ENCODE measurements at places on chromosomes 16 and 17.

GRCh38 chr17:49603238-49603637 is 27.6 kb downstream of the NXPH3 start:
- no peak for DNase-seq
- no peaks in the 10 kb centered on the region for H3K4me1 ChIP-seq

DNA sequence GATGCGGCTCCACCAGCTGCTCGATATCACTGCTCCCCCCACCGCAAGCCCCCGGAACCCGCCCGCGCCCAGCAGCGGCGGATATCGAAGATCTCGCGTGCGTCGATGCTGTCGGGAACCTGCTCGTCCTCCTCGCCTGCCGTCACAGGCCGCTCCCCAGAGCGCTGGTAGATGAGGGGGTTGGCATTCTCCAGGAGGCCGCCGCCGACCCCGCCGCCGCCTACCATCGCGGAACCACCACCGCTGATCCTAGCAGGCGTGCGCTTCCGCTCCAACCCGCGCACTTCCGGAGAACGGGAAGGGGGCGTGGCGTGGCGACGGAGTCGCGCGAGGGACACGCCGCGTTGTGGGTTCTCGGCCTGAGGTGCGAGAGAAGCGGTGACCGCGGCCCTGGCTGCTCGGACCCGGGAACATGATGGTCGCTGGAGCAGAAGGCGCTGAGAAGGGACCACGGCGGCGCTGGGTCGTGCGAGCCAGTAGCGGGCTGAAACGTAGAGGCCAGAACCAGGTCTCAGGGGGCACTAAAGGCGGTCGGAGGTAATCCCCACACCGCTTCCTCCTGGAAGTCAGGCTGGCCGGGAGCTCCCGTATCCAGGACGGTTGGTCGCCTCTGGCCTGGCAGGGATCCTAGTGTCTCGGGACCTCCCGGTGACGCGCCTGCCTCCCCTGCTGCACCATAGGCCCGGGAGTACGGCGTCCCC is at the start of gene CIAO2B:
TSS of gene CIAO2B (minus strand) at position 265 of the 701 bp plus-strand sequence. CDS start at position 227, 38 bp downstream.
- H3K27me3 ChIP-seq = no peaks in the 10 kb centered on the region
- peak within 1 kb of the TSS; percentile 91 for H3K4me3 ChIP-seq
- H3K36me3 ChIP-seq = no peaks in the 10 kb centered on the region

GRCh38 chr17:8898636-8899035 is 31.2 kb upstream of the PIK3R6 start:
- DNase-seq = no peak
- H3K27ac ChIP-seq = no peak overlapping the region
- H3K36me3 ChIP-seq = peaks cover 25% of the 10 kb centered on the region
- peak overlapping the region; percentile 33 for H3K4me3 ChIP-seq

DNA sequence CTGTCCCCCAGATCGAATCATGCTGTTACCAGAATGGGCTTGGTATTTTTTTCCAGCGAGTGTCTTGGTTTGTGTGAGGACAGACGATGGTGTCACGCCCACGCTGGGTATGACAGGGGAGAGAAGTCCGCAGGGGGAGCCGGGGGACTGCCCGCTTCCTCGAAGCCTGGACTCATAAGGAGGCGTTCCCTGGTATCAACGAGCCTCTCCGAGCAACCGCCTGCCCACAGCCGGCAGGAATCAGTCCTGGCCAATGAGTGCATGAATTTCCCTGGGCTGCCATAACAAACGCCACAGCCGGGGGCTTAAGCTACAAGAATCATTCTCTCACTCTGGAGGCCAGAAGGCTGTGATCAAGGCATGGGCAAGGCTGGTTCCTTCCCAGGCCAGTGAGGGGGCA is 26.1 kb upstream of the JPH3 start:
- no peaks in the 10 kb centered on the region for H3K27me3 ChIP-seq
- H3K27ac ChIP-seq = no peak overlapping the region
- H3K4me1 ChIP-seq = no peaks in the 10 kb centered on the region
- no peak for DNase-seq
- no peaks in the 10 kb centered on the region for H3K36me3 ChIP-seq

- no peaks in the 10 kb centered on the region for H3K27me3 ChIP-seq
- peaks cover 18% of the 10 kb centered on the region for H3K36me3 ChIP-seq
- DNase-seq = no peak
Observed at GRCh38 chr17:2075336-2076086, 20.6 kb downstream of the HIC1 start.

- H3K27me3 ChIP-seq = no peaks in the 10 kb centered on the region
- DNase-seq = peak; percentile 78
- no peak overlapping the region for H3K4me3 ChIP-seq
- H3K36me3 ChIP-seq = peaks cover under 1% of the 10 kb centered on the region
- peaks cover 87% of the 10 kb centered on the region for H3K4me1 ChIP-seq
Observed at GRCh38 chr16:89422905-89423630, 67.3 kb downstream of the ANKRD11 start.

DNA sequence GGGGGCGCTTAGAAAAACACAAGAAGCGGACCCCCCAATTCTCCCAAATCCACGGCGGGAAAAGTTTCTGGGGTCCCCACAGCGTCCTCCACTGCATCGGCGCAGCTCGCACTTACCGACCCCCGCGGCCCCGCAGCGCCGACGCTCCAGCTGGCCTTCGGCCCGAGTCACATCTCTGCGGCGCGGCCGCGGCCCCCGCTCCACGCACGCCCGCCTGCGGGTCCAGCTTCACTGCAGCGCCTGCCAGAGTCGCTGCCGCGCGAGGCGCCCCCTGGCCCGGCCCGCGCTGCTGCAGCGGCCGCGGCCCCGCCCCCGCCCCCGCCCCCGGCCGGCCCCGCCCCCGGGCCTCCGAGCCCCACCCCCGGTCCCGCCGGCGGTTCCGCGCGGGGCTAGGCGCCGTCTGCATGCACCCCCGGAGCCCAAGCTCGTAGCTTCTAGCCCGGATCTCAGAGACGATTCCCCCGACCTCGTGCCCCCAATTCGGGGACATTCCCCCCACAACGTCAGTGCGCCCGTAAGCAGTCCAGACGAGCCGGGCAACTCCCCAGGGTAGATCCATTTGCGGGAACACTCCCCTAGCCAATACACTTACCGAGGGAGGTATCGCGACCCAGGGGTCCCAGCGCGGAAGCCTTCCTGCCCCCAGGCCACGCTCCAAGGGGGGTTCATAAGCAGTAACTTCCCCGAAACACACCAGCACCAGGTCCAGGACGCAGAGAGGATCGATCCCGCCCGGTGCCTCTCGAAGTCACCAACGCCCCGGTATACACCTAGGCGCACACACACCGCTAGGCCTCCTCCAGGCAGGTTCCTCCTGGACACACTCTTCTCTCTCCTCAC is at the start of gene GPRC5B:
TSS of gene GPRC5B (minus strand) at position 238 of the 840 bp plus-strand sequence. CDS start 12,003 bp downstream, outside the sequence.
- H3K27ac ChIP-seq = no peak within 1 kb of the TSS
- peak; percentile 39 for DNase-seq
- peaks cover 24% of the 10 kb centered on the region for H3K4me1 ChIP-seq

DNA sequence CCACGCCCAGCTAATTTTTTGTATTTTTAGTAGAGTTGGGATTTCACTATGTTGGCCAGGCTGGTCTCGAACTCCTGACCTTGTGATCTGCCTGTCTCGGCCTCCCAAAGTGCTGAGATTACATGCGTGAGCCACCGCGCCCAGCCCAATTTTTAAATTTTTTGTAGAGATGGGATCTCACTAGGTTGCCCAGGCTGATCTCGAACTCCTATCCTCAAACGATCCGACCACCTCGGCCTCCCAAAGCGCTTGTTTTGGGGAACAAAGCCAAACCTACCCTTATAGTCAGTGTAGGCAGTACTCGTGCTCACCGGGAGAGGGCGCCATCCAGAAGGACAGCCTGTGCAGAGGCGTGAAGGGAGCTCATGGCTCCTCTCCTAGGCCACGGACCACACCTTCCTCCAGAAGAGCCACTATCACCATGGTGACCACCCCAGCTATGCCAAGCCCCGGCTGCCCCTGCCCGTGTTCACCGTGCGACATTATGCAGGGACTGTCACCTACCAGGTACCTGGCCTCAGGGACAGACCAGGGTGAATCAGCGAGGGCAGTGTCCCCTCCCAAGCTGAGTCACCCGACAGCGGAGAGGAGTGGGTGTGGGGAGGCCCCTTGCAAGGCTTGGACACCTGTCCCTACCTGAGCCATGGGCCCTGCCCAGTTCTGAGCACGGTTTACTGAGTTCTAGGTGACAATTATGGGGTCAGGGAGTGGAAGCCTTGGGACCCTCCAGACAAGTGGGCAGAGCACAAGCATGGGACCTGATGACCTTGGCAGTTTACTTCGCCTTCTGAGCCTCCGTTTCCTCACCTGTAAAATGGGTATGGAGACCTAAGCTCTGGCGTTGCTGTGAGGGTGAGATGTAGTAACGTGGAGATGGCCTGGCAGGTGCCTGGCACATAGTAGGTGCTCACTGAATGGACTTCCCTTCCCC is 13.7 kb downstream of the MYO15B start:
- H3K27ac ChIP-seq = no peak overlapping the region
- no peak overlapping the region for H3K4me3 ChIP-seq
- H3K36me3 ChIP-seq = no peaks in the 10 kb centered on the region
- H3K27me3 ChIP-seq = no peaks in the 10 kb centered on the region
- peak; percentile 52 for DNase-seq

GRCh38 chr17:41667280-41668041 is 21.2 kb upstream of the EIF1 start:
- H3K36me3 ChIP-seq = no peaks in the 10 kb centered on the region
- DNase-seq = no peak

GRCh38 chr17:78779850-78780249 is 2.2 kb downstream of the CYTH1 start:
- peak; percentile 77 for DNase-seq
- peaks cover 60% of the 10 kb centered on the region for H3K4me1 ChIP-seq
- H3K27ac ChIP-seq = peak overlapping the region; percentile 83
- no peaks in the 10 kb centered on the region for H3K36me3 ChIP-seq
- H3K27me3 ChIP-seq = no peaks in the 10 kb centered on the region
- peak overlapping the region; percentile 60 for H3K4me3 ChIP-seq
